ENCODE measurements at places on chromosomes 1 and 21.

DNA sequence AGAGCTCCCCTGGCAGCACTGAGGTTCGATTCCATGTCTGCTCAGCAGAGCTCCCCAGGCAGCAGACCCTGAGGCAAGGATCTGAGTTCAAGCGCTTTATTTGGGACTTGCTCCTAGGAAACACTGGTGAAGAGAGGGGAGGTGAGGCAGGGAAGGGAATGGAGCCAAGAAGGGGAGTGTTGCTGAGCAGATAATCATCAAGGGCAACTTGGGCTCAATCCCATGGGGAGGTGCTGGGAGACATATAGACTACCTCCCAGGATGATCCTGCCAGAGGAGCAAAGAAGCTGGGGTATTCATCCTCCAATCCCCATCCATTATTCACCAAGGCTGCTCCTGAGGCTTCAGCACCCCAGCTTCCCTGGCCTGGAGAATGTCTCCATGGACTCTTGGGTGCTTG, 47.0 kb downstream of the GRIK3 start:
- DNase-seq, result no peak

DNA sequence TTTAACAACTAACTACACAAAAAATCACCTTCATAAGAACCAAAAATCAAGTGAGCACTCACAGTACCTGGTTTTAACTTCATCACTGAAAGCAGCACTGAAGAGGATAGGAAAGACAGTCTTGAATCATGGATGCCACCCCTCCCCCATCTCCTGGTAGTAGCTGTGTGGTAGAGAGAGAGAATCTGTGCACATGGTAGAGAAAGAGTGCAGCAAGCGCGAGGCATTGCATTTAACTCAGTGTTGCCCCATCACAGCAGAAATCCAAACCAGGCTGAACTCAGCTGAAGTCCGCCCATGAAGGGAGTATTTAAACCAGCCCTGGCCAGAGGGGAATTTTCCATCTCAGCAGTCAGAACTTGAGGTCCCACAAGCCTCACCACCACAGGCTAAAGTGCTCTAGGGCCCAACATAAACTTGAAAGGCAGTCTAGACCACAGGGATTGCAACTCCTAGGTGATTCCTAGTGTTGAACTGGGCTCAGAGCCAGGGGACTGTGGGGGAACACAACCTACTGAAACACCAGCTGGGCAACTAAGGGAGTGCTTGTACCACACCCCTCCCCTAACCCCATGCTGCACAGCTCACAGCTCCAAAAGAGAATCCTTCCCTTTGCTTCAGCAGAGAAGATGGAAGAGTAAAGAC, 38.4 kb downstream of the VAV3 start:
- no peak for DNase-seq

DNA sequence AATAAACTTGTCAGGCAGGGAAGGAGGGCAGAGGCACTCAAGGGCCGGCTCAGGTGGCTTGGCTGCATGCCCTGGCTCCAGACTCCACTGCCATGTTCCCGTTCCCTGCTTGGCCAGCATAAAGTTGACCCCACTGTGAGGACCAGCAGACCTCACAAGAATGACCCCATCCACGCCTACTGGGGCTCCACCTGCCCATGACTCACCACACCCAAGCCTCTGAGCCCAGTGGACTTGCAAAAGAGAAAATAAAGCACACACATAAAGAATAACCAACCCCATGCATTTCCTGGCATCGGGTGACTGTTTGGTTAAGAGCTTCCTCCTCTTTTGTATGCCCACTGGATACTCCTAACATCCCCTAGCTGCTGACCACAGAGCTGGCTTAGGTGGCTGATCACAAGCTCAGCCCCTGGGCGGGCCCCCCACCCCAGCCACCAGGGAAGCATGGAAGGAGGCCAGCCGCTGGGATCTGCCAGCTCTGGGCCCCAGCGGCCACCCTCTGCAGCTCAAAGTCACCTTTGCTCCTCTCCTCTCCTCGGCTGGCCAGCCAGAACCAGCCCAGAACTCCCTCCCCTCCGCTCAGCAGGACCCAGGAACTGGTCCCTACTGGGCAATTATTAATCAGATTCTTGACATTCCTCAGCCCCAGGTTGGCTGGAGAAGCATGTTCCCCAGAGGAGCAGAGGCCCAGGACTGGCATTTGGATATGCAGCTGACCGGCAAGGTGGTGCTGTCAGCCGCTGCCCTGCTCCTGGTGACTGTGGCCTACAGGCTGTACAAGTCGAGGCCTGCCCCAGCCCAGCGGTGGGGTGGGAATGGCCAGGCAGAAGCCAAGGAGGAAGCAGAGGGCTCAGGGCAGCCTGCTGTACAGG, at the start of gene KLHDC7A:
KLHDC7A (plus strand) TSS at position 616 of the 875 bp plus-strand sequence; CDS start at position 668, 52 bp downstream.
- DNase-seq, result no peak

DNA sequence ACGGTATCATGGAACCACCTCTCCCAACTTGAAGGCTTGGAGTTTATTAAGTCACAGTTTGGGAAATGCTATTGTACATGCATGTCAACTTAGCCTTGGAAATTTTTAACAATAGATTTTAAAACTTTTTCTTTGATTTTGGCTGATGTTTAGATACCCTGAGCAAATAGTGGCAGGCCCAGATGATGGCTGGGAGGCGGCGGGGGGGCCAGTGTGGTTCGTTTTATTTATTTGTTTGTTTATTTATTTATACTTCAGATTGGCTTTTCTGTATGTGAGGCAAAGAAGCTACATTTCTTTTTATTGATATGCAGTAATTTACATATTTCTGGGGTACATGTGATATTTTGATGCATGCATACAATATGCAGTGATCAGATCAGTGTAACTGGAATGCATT, 82.0 kb downstream of the VWA5B1 start:
- DNase-seq, result no peak

GRCh38 chr1:217079584-217079983, 356.4 kb upstream of the ESRRG start:
- no peak for DNase-seq

DNA sequence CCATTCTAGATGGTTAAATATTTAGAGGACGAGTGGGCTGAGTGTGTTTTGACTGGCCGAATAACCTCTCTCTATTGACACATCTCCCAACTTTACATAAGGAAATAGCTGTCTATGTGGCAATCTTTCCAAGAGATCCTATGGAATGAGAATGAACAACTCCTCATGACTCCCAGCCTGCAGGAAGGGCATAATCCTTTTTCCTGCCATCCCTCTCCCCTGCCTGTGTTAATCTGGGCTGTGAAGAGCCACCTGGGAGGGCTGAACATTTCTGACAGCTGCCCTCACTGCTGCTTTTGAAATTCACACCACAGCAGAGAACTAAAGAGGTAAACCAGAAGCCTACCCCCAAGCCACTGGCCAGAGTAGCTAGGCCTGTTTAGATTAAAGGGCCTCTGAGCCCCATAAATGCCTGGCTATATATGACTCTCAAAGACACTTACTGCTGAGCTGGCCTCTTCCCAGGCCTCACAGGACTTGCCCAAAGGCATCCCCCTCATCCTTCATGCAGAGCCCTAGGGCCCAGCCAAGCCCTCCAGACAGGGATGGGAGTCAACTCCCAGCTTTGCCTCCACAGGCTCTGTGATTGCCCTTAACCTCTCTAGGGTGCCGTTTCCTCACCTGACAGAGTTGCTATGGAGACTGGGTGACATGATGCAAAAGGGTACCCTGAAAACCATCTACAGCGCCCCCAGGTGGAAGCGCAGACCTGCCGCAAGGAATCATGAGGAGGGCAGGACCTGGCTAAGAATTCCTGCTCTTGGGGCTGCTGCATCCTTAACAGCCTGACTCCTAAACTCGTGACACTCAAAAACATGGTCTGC, 42.0 kb upstream of the LDLRAP1 start:
- DNase-seq, result peak; percentile 96

DNA sequence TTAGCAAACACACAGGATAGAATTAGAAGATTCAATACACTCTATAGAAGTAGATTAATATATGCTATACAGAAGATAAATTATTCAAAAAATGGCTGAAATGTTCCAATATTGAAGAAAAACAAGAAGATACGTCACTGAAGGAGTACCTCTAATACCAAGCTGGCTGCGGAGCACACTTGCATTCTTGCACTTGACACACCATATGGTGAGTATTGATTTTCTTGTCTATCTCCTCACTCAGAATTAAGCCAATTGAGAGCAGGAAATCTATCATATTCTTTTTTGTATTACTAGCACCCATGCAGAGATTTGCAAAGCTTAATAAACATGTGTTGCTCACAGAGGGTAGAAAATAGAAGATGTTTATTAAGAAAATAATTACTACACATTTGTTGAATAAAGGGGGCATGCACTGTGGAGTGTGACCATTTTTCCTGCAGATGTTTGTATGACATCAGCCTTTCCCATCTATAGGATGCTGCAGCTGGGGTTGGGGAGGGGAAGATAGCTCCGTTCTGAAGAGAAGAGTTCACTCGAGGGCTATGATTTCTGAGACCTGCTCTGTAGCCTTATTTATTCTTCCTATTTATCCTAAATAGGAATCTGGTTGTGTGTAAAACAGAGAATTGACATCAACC, 318.1 kb downstream of the HHIPL2 start:
- no peak for DNase-seq

DNA sequence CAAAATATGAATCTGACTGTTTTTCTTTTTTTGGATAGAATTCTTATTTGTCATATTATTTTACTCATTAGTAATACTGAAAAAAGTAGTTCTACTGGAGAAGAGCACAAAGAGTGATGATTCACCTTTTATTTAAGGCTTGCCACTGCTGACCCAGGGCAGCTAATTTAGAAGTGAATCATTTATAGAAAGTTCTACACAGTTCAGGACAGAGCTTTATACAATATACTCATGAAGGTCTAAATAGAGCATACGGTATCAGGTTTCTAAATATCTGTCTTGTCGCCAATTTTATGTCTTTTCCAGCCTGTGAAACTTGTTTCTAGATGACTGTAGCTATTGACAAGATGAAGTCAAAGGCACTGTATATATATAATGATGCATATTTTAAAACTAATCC, 25.0 kb downstream of the GIPC2 start:
- peak; percentile 87 for DNase-seq

GRCh38 chr1:204319462-204319861, 40.3 kb downstream of the PLEKHA6 start:
- peak; percentile 81 for DNase-seq

DNA sequence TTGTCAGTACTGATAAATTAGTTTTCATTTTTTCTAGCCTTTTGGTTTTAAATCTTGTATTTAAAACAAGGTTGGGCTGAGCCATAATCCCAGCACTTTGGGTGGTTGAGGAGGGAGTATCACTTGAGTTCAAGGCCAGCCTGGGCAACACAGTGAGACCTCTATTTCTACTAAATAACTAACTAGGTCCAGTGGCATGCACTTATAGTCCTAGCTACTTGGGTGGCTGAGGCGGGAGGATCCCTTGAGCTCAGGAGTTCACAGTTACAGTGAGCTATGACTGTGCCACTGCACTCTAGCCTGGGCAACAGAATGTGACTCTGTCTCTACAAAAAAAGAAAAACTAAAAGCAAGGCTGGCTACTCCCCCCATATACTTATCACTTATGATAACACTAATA, 21.5 kb upstream of the TTC39A start:
- DNase-seq, result no peak

GRCh38 chr21:20639026-20639425, 359.2 kb upstream of the NCAM2 start:
- DNase-seq, result peak; percentile 59

- no peak for DNase-seq
These were observed 1.8 kb downstream of the LRRC3 start for GRCh38 chr21:44456915-44457736.

GRCh38 chr1:31693231-31693630, 10.6 kb downstream of the COL16A1 start:
- no peak for DNase-seq

DNA sequence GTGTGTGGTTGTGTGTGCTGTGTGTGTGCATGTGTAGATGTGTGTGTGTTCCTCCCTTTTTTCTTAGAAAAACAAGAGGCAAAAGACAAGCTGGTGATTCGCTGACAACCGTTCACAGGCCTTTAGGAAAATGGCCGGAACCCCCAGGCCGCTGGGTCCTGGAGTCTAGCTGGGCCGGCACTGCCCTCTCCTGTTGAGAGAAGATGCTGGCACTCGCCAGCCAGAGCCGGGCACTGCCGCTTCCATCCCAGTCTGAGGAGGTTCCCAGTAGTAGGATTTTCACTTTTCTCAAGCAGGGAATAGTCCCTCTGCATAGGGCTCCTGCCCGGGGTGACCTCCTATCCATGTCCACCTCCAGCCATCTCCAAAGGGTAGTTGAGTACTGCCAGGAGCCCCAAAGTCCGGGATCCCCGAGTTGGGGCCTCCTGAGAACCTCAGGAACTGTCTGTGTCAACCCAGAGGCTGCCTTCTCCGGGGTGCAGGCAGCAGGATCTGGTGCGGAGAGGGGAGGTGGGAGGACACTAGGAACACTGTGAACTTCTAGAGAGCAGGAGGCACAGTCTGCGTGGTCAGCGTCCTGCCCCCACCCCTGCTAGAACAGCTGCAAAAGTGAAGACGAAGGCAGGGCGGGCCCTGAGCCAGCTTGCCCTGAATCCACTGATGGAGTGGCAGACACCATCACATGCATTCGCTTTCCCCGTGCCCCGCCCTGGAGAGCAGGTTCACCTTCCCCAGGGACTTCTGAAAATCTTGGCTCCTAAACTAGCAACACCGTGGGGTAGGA, 44.1 kb upstream of the ARHGEF16 start:
- peak; percentile 62 for DNase-seq

DNA sequence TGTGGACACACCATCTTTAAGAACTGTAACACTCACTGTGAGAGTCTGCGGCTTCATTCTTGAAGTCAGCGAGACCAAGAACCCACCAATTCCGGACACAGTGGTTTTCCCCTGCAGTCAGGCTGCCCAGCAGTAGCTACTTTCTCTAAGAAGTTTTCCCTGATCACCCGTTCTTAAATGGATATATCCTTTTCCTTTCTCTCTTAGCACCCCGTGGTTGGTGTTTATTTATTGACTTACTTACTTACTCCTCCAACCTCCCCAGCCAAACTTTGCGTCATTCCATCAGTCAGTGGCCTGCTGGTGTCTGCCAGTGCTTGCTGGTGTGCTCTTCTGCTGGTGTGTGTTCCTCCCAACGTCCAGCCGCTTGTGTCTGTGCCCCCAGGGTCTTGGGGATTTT, 264.8 kb downstream of the GPR52 start:
- DNase-seq, result no peak

GRCh38 chr1:151621351-151621750, 9.5 kb downstream of the SNX27 start:
- no peak for DNase-seq

GRCh38 chr1:157411064-157411463, 141.3 kb downstream of the FCRL5 start:
- no peak for DNase-seq

- no peak for DNase-seq
These were observed 11.8 kb upstream of the ENAH start for GRCh38 chr1:225664762-225665161.

DNA sequence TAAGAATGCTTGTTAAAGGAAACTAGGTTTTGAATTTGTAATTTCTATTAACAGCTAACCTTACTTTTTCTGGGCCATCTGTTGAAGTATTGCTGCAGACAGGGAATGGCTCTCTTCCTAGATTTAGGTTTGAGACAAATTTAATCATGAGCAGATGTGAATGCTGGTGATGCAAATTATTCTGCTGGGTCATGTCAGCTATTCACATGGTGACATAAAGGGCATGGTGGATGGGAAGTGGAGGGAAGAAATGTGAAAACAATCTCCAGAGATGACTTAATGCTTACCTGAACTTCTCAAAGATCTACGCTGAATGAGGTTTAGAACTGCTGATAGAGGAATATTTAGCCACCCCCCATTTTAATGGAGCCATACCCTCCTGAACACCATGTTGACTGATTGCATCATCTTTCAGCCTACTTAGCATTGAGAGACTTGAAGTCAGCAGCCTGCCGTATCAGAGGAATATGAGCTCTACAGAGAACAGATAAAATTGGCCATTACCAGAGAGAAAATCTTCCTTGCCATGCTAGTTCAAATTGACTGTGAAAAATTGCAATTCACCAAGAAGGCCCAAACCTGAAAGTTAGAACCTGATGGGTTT, 138.8 kb downstream of the HHAT start:
- DNase-seq, result peak; percentile 67

- DNase-seq, result peak; percentile 69
These were observed 6.7 kb upstream of the LGALS8 start for GRCh38 chr1:236516929-236517704.

Measured in fibroblast of skin of abdomen (primary cell).